ENCODE measurements at places on chromosomes 7 and 10. TPM values are rescaled to one million over a fixed set of nuclear protein-coding genes. Genes with fewer than 3 reads are reported as not detected.

DNA sequence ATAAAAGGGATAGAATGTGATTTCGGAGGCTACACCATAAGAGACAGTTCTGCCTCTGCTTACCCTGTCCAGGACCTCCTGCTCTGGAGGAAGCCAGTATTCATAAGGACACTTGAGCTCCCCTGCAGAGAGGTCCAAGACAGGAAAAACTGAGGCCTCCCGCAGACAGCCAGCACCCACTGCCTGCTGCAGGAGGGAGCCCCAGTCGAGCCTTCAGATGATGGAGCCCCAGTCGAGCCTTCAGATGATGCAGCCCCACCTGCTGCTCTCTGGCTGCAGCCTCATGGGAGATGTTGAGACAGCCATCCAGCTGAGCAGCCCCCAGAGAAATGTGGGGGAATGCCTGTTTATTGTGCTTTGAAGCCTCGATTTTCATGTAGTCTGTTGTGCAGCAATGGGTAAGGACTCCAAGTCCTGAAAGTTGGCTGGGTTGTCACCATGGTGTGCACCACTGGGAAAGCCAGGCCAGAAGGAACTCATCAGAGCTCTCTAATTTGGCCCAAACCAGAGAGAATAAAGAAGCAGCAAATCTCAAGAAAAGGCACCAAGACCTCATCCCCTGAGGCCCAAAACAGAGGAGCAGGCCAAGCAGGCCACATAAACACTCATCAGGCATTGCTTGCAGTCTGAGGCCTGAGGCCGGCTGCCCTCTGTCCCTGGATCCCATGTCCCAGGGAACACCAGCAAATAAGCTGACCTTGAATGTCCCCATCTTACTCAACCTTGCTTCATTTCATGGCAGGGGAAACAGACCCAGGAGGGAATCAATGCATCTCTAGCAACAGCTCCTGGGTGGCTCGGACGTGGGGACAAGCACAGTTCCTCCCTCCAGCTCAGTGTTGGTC is 30.9 kb downstream of the CALML5 start:
- no peaks in the 10 kb centered on the region for H3K27me3 ChIP-seq
- no peak for DNase-seq
- peaks cover 26% of the 10 kb centered on the region for H3K4me1 ChIP-seq
- no peak overlapping the region for H3K4me3 ChIP-seq
- H3K27ac ChIP-seq, result peak overlapping the region; percentile 86

DNA sequence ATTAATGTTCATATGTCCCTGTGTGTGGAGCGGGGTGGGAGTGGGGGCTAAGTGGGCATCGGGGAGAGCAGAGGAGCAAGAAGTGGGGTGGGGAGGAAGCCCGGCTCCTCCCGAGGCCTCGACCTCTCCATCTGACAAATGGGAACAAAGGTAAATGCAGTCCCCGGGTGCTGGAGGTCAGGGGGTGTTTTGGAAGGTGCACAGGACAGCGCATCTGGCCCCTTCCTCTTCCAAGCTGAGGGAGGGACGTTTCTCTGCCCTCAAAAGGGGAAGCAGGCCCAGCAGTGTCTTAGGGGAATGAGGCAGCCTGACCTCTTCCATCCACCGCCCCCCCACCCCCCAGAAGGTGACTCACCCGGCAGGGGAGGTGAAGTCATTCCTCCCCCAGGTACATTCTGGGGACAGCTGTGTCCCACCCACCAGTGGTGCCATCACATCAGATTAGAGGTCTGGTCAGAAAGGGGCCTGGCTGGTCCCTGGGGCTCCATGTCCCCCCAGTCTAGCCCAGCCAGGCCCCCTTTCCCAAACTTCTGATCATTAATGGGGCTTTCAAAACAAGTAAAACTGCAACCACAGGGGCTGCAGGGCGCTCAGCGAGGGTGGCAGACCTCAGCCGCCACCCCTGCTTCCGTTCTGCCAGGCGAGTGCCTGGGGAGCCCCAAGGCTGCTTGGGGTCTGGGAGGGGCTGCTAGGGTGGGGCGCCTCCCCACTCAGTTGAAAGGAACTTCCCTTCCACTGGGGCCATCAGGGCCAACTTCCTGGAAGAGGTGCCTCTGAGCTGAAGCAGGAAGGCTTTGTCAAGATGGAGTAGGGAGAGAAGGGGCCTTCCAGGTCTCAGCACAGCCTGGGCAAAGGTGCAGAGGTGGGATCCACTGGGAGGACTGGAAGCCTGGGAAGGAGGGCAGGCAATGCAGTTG is 10.8 kb downstream of the LFNG start:
- H3K27me3 ChIP-seq, result no peaks in the 10 kb centered on the region
- DNase-seq, result no peak
- peaks cover 39% of the 10 kb centered on the region for H3K4me1 ChIP-seq
- H3K4me3 ChIP-seq, result no peak overlapping the region
- no peak overlapping the region for H3K27ac ChIP-seq

DNA sequence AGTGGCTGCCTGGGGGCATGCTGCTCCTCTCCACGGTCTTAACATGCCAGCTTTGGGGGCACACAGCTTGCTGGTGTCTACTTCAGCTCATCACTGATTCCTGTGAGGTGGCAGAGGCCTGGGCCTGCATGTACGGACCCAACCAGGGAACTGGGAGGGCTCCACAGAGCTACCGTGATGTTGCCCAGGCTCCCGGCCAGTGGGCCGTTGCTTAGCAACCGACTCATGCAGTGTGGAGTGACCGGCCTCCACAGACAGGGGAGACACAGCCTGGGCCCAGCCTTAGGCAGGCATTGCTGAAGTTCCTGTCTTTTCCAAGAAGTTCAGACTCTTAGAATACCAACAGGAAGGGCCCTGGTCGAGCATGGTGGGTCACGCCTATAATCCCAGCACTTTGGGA is 25.8 kb upstream of the SH2B2 start:
- no peaks in the 10 kb centered on the region for H3K27me3 ChIP-seq
- H3K36me3 ChIP-seq, result no peaks in the 10 kb centered on the region
- DNase-seq, result peak; percentile 50
- no peaks in the 10 kb centered on the region for H3K4me1 ChIP-seq
- no peak overlapping the region for H3K27ac ChIP-seq

Gene POU6F2
- total RNA-seq, result not detected
